ENCODE measurements at places on chromosomes 6 and 20.

GRCh38 chr6:127119102-127120022 is 891 bp downstream of the RSPO3 start:
- no peak for DNase-seq

DNA sequence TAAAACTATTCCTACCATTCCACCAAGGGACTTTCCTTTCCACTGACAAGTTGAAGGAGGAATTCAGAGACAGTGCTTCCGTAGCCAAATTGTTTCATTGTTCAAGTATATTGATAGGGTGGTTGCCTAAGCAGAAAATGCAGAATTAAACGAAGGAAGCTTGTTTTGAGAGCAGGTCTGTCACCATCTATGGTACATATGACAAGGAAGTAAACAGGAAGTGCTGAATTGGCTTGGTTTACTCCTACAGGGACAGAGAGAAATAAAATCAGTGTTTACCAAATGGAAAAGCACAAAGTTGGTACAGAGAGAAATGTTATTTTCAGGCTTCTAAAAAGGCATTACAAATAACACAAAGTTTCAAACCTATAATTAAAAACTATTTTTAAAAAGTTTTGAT is 421.8 kb downstream of the CDC5L start:
- DNase-seq = no peak

GRCh38 chr20:41003143-41003935 is 25.3 kb upstream of the TOP1 start:
- peak; percentile 65 for DNase-seq

DNA sequence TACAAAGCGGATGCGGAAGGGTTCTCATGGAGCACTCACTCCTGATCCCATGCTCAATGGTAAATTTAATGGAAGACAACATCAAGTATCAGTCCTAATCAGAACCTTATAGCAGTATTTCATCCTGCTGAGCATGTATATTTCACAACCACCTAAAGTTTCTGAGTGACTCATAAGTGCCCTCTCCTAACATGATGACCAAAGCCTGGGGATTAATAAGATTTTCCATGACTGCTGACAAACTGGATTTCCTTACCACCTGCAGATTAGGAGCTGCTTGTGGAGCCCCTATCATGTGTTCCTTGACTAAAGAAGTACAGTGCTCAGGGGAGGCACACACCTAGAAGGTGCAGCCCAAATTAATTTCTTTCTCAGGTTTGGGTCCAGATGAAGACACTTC is 112.8 kb downstream of the INSM1 start:
- DNase-seq = no peak

DNA sequence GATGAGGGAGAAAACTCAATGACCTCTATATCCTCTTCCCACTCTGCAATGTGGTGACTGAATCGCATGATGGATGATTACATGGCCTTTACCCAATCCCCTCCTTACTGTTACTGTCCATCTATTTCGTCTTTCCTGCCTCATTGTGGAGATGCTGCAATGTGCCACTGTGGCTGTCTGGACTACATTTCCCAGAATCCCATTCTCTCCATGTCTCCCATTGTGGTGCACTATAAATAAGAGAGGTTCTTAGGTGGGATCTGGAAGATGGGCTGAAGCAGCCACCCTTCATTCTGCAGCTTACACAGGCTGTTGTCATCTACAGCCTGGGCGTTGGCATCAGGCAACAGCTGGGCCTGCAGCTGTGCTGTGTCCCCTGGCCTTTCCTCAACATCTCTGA is 233.6 kb downstream of the PRKN start:
- DNase-seq = no peak

- DNase-seq = no peak
These were observed 168.0 kb upstream of the RNF24 start for GRCh38 chr20:4183361-4183760.

- DNase-seq = no peak
These were observed 9.8 kb downstream of the NCOA6 start for GRCh38 chr20:34815636-34816035.

All from activated T-cell treated with anti-CD3 and anti-CD28 coated beads, Interleukin-2, amount 50 U/mL, for 4 hours (primary cell).